Sciatic nerve (tissue), 2 donors: ENCODE measurements at places on chromosomes 16 and 17. TPM values are rescaled to one million over a fixed set of nuclear protein-coding genes. Genes with fewer than 3 reads are reported as not detected.

PDILT gene
- total RNA-seq = not detected

EVPLL gene
- total RNA-seq = not detected

SLC5A11 gene
- not detected for total RNA-seq

CBX2 gene
- 4.7 TPM for total RNA-seq

P2RX1 gene
- 7.3 TPM for total RNA-seq

GUCY2D gene
- total RNA-seq = not detected

NME2 gene
- total RNA-seq = 250 TPM

ZNF75A gene
- 33.8 TPM for total RNA-seq

KRT36 gene
- not detected for total RNA-seq

TMC8 gene
- total RNA-seq = 12.5 TPM

TEX19 gene
- not detected for total RNA-seq

LPO gene
- total RNA-seq = not detected

PLD6 gene
- 7.6 TPM for total RNA-seq

CRHR1 gene
- total RNA-seq = 0.36 TPM

EVI2A gene
- total RNA-seq = 9.3 TPM

KIF19 gene
- 55.2 TPM for total RNA-seq

NTN3 gene
- total RNA-seq = 0.36 TPM

CTRB1 gene
- total RNA-seq = 2.7 TPM

FBXW10 gene
- not detected for total RNA-seq

IL34 gene
- total RNA-seq = 64.0 TPM

AGRP gene
- not detected for total RNA-seq

ABCA8 gene
- 383 TPM for total RNA-seq

TTYH2 gene
- total RNA-seq = 46.7 TPM

TAT gene
- 0.13 TPM for total RNA-seq

UTS2R gene
- not detected for total RNA-seq

OXLD1 gene
- total RNA-seq = 17.9 TPM

NPIPA5 gene
- total RNA-seq = 19.9 TPM

CMTM2 gene
- 1.5 TPM for total RNA-seq

C16orf54 gene
- total RNA-seq = 2.2 TPM

KRT33A gene
- total RNA-seq = not detected

MARCHF10 gene
- total RNA-seq = 2.1 TPM

ZNF469 gene
- 2.9 TPM for total RNA-seq

BRD7 gene
- total RNA-seq = 73.5 TPM

NFATC2IP gene
- 34.5 TPM for total RNA-seq

VMP1 gene
- 236 TPM for total RNA-seq

ENPP7 gene
- total RNA-seq = not detected

CHST4 gene
- not detected for total RNA-seq

C1QTNF1 gene
- 22.6 TPM for total RNA-seq

UTP4 gene
- total RNA-seq = 40.1 TPM

MYH8 gene
- total RNA-seq = not detected

GSDMA gene
- 1.5 TPM for total RNA-seq
